ENCODE measurements at places on chromosomes 2 and 18. TPM values are rescaled to one million over a fixed set of nuclear protein-coding genes. Genes with fewer than 3 reads are reported as not detected.

DNA sequence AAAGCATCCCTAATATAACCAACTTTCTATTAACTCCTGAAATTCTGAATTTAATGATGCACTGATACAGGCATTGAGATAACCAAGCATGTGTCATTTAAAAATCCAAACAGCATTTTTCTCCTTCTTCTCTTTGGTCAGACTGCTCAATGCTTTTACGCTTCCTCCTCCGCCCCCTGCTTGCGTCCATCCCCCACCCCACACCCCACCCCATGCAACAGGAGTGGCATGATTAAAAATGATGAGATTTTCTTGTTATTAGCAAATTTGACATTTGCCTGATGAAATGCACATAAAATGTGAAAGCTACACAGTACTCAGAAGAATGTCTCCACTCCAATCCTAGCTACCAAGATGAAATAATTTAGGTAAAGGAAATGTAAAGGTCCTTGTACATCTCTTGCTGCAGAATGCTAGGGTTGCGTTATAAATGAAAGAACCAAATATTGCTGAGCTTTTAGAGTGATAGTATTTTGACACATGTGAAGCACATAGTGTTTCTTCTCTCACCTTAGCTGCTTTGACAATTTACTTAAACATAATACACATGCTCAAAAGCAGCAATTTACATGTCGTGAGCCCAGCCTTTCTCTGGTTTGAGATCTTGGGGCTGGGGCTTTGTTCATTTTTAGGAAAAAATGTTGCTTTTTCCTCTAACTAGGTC, 263.8 kb downstream of the MEIS1 start:
- no peak for DNase-seq

- DNase-seq = no peak
Measured at GRCh38 chr2:175450029-175450760, 268.7 kb upstream of the ATP5MC3 start.

DNA sequence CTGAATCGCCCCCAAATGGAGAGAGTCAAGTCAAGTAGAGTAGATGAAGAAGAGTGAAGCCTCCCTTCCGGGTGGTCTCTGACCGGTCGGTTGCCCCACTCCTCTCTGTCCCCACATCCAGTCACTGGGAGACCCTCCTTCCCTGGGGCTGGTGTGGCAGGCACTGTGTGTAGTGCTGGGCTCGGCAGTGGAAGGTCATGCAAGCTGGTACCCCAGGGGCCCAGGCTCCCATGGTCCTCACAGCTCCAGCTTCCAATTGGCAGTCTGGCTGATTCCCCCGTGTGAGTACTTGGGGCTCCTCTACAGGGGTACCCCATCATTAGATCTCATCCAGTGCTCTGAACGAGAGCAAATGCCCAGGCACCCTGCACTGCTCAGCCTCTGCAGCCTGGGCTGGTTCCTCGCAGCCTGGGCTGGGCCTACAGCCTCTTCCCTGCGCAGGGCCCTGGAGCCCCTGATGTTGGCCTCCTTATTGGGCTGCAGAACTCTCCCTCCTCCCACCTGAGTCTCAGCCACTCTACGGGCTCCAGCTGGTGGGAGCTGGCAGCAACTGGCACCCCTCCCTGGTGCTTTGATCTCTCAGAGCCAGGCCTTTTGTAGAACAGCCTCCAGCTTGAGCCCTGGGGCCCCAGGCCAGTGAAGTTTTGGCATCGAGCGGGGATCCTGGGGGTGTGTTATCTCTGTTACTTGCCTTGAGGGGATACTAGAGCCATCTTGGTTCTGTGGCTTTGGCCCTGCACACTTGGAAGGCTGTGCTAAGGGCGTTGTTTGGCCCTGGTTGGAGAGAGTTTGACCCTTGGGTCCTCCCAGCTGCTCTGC, 187.8 kb upstream of the HDAC4 start:
- no peak for DNase-seq

DNA sequence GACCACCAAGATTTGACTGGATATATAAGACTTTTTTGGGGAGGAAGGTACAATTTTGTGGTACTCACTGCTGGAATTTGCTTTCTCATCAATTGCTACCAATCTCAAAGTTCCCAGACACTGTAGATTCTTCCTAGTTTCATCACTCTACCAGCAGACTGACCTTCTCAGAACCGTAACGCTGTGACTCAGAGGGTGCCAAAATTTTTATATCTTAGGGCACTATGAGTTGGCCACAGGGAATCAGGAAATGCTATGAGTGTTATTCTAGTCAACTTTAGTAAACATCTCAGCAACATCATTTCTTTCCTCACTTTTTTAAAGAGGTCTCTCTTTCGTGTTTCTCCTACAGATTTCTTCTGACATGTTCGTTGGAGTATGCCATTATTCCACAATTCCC, 499.0 kb downstream of the TMX3 start:
- no peak for DNase-seq

DNA sequence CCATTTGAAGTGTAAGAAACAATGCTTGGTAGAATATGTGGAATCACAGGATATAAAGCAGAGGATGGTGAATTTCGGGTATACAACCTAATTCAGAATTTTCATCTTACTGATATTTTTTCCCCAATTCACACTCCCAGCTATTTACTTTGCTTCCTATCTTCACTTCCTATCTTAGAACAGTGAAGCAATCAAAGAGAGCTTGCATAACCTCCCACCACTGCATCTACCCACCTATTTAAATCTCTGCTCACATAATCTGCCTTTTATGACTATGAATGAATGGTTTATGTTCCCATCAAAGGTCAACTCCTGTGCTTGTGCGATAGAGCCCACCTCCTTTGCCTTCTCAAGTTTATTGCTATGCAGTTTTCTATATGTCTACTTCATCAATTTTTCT, 3.3 kb downstream of the RMDN2 start:
- no peak for DNase-seq

GRCh38 chr18:22032392-22032961, 136.9 kb upstream of the GATA6 start:
- DNase-seq = peak; percentile 99

DNA sequence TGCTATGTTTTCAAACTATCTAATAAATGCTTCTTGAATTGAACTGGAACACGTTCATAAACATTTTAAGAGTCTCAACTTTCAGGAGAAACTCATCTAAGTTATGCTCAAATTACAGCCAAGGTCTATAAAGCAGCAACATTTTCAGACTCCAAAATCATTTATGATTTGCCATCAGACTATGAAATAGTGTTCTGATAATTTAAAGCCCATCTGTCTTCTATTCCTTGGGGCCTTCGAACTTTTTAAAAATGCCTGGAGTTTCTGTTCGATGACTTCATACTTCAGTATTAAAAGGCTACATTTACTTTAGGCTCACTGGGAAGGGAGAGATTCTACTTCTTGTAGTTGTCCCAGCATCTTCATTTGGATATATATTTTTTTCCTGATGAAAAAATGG, 73.6 kb upstream of the NXPH2 start:
- no peak for DNase-seq

GRCh38 chr18:40346146-40346545, 1608.9 kb upstream of the PIK3C3 start:
- DNase-seq = no peak

SMCHD1 gene
- 32.8 TPM for total RNA-seq

WNT6 gene
- total RNA-seq = not detected

SNED1 gene
- 0.22 TPM for total RNA-seq

SEPTIN10 gene
- total RNA-seq = 64.0 TPM
